Non-pigmented ciliary epithelial cell (primary cell): ENCODE measurements at places on chromosomes 2 and 18.

DNA sequence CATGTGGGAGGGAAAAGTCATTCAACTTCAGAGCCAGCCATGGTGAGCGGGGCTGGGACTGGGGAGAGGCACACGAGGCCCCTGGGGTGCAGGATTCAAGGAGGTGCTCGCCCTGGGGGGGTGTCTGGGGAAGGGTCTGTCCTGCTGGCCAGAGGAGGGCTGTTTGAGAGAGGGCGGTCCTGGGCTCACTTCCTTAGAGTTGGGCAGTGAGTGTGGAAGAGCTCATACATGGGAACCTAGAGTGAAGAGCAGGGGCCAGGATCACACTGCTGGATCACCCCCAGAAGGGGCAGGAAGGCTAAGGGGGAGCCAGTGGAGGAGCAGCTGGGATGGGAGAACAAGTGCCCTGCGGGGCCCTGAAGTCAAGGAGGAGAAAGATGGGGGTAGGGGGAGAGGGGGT lies 6.5 kb downstream of the SH3BP4 start:
- no peak for DNase-seq

DNA sequence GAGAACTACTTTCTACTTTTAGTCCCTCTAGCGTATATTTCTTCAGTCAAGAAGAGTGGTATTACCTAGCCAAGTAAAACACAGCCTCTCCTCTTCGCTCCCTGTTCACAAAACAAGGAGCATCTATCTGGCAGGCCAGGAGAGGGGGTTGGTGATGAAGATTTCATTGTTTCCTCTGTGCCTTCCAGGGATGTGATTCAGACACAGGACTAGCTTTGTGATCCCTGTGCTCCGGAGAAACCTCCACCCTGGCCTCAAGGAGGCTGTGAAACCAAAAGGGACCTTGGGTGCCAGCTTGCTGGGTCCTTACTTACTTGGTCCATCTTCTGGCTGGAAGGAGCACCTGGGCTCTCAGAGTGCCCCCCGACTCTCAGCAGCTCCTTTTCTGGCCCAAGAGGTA lies 5.7 kb downstream of the RHOB start:
- no peak for DNase-seq

DNA sequence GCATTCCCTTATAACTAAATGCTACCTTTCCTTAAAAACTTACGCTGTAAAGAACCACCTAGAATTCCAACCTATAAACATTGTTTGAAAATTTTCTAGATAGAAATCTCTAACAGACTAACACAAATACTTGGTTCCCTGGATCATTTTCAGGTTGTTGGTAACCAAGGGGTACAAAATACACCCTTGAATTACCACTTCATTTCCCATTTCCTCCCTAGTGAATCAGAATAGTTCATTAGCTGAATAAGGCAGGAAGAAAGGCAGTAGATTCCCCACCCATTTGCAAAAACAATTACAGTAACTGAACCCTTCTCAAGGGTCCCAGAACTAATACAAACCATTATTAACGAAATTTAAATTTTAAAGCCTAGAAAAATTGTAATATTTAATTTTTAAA lies 5.5 kb downstream of the MEX3C start:
- no peak for DNase-seq

DNA sequence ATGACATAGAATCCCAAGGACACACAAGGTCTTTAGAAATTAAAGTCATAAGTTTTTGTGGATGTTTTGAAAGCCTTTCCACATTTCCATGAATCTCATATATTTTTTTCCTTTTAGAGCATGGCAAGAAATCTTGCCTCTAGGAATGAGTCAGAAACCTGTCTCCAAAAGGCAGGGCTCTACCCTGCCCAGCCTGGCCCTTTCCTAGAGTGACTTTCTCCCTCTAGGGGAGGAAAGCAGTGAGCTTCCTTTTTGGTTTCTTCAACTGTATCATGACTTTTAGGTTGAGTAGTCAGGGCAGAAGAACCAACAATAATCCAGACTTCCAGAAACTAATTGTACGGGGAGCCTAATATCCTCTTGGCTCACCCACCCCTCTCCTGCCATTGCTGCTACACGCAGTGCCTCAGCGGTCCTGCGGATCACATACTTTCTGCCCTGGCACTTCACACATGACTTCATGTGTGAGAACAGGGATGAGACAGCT lies 300.3 kb downstream of the AGPS start:
- DNase-seq, result no peak

- no peak for DNase-seq
Measured at GRCh38 chr18:473802-474201, 26.7 kb downstream of the COLEC12 start.

GRCh38 chr2:207162316-207162715 lies 3.4 kb downstream of the KLF7 start:
- no peak for DNase-seq

DNA sequence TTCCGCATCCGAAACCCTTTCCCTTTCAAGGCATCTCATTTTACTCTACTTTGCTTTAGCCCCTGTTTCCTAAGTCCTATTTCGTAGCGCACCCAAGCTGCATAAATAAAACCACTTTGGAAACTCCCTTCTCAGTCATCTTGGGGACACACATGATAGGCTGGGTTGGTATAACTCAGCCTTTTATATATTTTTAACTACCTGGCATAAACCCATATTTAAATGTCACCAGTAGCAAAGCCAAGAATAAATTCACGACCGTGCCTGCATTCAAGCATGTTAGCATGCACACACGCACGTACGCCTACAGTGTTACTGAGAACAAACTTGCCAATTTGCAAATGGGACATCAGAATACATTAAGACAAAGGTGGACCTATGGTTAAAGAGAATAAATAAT lies 564.7 kb upstream of the PIK3C3 start:
- no peak for DNase-seq

- no peak for DNase-seq
Measured at GRCh38 chr2:239216614-239217273, 184.1 kb downstream of the HDAC4 start.

DNA sequence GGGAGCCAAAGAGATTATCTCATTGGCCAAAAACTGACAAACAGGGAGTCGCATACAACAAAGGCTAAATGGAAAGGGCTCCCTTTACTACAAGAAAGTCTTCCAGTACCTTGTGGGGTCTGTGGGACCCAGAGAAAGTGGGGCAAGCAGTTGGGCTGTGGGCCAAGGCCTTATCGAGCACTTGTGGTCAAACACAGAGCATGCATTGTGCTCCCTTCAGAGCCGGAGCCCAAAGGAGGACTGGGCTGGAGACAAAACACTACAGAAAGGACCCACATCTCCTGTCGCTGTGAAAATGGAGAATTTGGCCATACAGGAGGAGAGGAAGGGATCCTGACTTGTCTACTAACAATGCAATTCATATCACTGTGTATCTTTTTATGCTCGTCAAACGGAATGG lies 37.1 kb upstream of the SLC1A4 start:
- DNase-seq, result no peak

GRCh38 chr2:603427-603826 lies 73.8 kb downstream of the TMEM18 start:
- DNase-seq, result no peak

- DNase-seq, result no peak
Measured at GRCh38 chr18:24763765-24764513, 303.5 kb downstream of the HRH4 start.

GRCh38 chr18:35127201-35127600 lies 86.0 kb downstream of the MAPRE2 start:
- no peak for DNase-seq
